ENCODE measurements at places on chromosomes 16 and 17.

DNA sequence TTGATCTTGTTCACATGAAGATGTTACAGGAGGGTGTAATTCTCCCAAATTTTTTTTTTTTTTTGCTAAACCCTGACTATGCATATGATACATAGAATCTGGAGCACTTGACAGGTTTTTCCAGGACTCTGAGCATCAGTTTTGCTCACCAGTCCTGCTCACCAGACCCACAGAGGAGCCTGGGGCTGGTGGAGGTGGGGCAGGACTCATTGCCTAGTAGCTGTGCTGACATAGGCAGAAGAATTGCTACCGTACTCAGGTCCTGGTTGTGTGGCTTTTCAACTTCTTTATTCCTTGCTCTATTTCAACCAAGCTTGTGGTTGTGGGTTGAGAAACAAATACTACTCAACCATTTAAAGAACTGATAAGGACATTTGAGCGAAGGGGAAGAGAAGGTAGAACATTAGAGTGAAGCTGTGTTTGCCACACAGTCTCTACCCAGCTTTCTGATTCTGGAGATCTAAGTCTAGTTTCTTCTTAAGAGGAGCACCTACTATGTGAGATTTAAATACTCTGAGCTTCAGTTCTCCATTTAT is 212.4 kb downstream of the UTP18 start:
- DNase-seq: no peak

DNA sequence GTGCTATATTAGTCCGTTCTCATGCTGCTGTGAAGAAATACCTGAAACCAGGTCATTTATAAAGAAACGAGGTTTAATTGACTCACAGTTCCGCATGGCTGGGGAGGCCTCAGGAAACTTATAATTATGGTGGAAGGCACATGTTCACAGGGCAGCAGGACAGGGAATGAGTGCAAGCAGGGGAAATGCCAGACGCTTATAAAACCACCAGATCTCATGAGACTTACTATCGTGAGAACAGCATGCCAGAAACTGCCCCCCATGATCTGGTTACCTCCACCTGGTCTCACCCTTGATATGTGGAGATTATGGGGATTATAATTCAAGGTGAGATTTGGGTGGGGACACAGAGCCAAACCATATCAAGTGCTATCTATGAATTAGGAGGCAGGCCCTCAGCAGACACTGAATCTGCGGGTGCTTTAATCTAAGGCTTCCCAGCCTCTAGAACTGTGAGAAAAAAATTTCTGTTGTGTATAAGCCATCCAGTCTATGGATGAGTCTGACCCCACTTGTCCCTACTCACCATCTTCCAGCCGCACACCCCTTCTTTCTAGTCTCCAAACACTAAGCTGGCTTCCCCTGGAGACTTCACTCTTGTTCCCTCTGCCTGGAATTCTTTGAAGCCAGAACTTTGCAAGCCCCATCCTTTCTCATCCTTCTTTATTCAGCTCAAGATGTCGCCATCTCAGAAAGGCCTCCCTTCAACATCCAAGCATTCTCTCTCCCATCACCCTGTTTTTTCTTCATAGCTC is 772 bp upstream of the NUP93 start:
- no peak for DNase-seq

DNA sequence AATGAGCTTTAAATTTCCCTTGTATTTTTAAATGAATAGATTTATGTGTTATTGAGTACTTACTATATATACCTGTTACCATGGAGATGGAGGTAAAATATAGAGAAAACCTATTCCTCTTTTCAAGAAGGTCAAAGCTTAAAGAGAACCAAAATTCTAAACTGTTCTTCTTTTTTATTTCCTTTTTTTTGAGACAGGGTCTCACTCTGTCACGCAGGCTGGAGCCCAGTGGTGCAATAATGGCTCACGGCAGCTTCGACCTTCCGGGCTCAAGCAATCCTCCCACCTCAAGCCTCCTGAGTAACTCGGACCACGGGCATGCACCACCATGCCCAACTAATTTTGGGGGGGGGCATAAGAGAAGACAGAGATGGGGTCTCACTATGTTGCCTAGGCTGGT is 25.0 kb upstream of the TMEM97 start:
- DNase-seq: no peak

DNA sequence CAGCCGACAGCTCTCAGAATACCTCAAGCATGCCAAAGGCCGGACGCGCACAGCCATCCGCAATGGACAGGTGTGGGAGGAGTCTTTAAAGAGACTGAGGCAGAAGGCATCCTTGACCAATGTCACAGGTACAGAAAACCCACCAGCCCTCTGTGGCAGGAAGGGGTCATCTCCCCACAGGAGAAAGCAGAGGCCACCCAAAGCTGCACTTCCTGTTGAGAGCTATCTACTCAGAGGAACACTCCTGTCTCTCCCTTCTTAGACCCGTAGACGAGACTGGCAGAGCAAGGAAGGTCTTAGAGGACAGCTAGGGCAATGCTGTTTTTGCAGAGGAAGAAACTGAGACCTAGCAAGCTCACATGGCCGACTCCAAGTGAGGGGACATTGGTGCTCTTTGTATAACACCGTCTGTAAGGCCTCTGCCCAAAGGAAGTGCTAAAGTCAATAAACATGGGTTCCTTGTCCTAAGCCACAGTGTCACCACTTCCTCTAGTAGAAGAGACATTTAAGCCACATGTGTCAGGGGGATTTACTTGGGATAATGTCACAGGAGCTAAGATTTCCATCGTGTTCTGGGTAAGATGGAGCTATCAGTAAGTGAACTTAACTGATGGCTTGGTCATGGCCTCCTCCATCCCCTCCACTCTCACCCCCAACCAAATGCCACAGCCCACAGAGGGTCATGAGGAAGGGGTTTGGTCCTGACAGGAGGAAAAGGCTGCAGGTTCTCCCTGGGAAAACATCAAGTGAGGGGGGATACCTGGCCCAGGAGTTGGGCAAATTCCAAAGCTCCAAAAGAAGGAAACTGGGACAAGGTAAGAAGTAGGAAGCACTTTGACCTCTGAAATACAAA is 9.4 kb downstream of the LPO start:
- DNase-seq: no peak

DNA sequence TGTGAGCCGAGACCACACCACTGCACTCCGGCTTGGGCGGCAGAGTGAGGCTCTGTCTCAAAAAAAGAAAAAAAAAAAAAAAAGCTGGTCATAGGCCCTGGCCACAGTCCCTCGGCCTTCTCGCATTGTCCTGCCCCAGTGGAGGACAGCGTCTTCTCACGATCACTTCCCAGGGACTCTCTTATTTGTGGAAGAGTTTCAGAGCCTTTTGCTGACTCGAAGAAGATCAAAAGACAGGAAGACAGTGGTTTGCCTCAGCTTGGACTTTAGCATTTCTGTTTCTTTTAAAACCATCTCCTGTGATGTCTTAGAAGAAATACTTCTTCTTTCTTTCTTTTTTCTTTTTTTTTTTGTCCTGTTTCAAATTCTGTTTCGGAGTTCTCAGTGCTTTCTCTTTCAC is 210.0 kb downstream of the FTO start:
- DNase-seq: no peak

DNA sequence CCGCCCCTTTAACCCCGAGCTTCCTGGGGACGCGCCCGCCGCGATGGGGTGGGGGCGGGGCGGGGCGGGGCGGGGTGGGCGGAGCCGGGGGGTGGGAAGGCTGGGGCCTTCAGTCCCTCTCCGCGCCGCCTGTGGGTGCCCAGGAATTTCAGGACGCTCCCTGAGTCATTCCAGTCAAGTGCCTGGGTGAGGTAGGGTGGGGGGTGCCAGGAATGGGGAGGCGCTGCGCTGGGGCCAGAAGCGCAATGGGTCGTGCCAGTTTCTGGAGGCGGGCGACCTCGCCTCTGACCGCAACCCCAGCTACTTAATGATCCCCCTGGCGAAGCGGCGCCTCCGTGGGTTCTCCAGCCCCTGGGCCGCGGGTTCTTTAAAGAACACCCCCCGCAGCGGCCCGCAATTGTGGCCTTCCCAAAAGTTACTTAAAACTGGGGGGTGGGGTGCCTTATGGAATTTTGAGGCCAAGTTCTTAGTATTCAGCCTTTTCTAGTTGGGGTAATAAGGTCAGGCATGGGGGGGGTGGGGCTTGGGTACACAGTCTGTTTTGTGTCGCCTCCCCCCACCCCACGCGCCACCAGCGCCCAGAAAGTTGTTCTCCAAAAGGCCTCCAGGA is 826 bp upstream of the GSE1 start:
- peak; percentile 63 for DNase-seq

DNA sequence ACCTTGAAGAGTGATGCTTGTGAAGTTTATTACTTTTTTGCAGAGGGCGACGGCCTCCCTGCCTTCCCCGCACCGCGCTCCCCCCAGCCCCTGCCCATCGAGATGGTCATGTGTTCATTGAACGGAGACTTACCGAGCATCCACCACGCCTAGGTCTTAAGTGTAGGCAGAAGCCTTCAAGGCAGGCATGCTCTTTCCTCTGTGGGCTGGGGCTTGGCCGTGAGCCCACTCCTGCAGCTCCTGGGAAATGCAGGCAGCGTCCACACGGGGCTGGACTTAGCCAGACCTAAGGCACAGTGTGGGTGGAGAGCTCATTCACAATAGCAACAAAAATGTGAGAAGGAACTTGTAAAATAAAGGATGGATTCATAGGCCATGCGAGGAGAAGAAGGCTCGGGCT is 19.2 kb downstream of the RNF213 start:
- DNase-seq: no peak

GRCh38 chr16:85302018-85302847 is 190.0 kb upstream of the CIBAR2 start:
- DNase-seq: no peak

DNA sequence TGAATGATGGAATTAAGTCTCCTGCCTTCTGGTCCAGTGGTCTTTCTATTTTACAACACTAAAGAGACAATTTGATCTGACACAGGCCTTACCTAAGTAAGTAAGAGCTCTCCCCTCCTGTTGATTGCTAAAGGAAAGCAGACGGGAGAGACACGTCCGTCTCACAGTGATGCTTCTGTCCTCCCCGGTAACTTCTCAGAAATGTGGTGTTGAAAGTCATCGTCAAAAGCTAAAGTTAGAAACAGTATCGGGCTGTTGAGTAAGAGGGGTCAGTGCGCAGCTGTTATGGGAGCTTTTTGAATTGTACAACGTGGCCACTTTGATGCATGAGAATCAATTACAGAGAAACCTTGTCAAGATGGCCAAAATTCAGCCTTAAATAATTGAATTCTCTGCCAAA is 1.9 kb upstream of the RBFOX1 start:
- DNase-seq: no peak

GRCh38 chr17:67531291-67531690 is 154.2 kb downstream of the PITPNC1 start:
- no peak for DNase-seq

DNA sequence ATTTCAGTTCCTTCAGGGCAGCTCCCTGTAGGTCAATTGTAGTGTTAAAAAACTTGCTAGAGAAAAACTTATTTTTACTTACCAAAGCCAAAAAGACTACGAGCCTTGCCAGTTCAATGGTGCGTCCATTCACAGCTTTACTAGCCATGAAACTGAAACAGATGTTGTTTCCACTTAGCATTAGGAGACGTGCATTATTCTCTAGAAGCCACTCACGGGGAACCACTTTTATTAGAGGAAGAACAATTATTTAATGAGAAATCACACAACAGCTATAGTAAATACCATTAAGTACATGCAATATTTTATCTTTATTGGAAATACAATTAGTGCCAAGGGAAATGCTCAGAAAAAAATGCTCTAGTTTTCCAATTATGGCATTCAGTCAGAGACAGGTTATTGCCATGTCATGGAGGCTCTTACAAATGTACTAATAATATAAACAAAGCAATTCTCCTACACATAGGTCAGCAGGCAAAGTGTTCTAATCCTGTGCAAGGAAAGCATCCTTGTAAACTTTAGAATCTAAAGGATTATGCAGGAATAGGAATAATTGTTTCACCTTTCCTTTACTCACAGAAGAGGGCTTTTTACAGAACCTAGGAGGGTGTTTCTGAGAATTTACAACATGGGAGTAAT is 17.4 kb downstream of the LASP1NB start:
- no peak for DNase-seq
